ENCODE measurements at places on chromosomes 7 and 10. TPM values are rescaled to one million over a fixed set of nuclear protein-coding genes. Genes with fewer than 3 reads are reported as not detected.

DNA sequence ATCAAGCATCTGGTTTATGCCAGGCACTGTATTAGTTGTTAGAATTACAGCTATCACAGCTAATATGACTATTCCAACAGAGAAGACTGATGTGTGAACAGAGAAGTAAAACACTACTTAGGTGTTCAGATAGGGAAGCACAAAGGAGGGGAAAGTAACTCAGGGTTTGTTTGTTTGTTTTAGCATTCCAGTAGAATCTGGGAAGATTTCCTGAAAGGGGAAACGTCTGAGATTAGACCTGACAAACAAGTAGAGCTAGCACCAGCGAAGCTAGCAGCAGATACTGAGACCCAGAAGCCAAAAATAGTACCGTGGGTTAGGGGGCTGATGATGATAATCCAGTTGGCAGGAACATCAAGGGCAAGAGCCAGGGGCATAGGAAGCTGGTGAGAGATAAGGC is 28.8 kb upstream of the KLHL7 start:
- DNase-seq, result no peak

The ZNF804B gene
- not detected for total RNA-seq

GRCh38 chr10:127012071-127012768 is 107.0 kb downstream of the DOCK1 start:
- no peak for DNase-seq

- peak; percentile 17 for DNase-seq
These were observed 38.1 kb downstream of the ADRA2A start for GRCh38 chr10:111114758-111115500.

All from H9 (cell line).